ENCODE measurements at places on chromosomes 6 and 20.

GRCh38 chr6:161536224-161536630, 262.4 kb upstream of the AGPAT4 start:
- DNase-seq = no peak

- no peak for DNase-seq
Observed at GRCh38 chr6:135097172-135097571, 42.5 kb upstream of the HBS1L start.

GRCh38 chr6:113763876-113764275, 93.3 kb upstream of the MARCKS start:
- no peak for DNase-seq

DNA sequence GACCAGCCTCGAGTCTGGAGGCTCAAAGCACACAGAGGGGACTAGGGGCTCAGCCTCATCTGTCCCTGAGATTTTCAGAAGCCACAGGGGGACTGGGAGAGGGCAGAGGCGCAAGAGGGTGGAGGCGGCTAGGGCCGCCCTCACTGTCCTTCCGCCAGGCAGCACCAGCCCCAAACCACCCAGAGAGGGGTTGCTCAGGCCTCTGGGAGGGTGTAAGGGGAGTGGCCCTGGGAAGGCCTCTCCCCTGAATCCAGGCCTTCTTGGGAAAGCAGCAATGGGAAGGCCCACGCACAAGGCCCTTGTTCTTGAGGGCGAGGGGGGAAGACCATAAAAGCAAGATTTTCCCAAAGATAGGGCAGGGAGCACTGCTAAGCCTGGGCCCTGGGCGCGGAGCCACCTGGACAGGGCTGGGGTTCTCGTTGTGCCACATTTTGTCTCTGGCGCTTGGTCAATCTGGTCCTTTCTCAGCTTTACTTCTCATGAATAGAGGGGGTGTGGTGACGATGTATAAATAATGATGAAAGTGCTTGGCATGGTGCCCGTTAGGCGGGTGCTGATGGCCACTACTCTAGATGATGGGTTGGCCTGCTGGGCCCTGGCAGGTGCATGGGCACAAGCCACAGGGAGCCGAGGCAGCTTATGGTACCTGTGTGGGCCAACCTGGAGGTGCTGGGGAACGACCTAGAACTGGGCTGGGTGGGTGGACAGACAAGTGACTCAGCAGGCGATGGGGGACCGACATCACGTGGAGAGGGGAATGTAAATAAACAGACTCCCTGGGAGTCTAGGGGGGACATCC, 4.8 kb downstream of the SAMD10 start:
- DNase-seq = no peak

DNA sequence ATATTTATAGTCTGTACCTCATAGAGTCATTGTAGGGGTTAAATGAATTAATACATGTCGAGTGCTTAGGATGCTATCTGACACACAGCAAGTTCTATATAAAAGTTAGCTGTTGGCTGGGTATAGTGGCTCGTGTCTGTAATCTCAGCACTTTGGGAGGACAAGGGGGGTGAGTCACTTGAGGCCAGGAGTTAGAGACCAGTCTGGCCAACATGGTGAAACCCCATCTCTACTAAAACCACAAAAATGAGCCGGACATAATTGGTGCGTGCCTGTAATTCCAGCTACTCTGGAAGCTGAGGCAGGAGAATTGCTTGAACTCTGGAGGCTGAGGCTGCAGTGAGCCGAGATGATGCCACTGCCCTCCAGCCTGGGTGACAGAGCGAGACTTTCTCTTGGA, 222.9 kb downstream of the UBE3D start:
- DNase-seq = no peak

- peak; percentile 47 for DNase-seq
Observed at GRCh38 chr20:32894026-32894483, 35.3 kb downstream of the EFCAB8 start.

DNA sequence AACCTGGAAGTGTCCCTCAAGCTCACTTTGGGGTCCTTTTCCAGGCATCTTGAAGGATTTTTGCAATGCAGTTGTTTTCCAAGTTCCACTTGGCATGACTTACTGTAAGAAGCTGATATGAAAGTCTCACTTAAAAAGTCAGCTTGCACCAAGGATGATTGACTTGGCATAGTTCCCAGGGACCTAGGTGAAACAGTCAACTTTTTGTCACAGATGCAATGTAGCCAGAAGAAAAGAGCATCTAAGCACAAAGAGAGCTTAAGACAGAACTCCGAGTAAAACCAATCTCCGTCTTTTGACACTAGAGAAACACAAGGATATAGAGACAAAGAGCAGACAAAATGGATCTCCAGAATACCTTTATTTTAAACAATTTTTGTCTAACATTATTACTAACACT, 2.6 kb upstream of the ZSCAN12 start:
- no peak for DNase-seq

GRCh38 chr6:87832025-87832825, 130.2 kb upstream of the AKIRIN2 start:
- peak; percentile 97 for DNase-seq

DNA sequence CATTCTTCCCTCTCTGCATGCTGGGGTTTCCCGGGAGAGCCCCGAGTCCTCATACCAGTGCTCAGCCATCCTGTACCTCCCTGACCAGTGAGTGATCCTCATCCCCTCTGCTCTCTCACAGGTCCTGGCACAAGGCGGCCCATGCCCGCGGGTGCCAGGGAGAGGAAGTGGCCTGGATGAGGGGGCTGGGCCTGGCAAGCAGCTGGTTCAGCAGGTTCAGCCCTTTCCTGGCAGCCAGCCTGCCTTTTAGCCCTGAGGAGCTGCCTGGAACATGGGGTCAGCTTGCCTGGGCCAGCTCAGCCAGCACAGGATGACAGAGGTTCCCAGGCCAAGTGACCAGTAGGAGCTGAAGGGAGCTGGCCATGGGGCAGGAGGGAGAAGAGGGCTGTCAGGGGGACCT, 10.9 kb downstream of the MOCS1 start:
- no peak for DNase-seq

DNA sequence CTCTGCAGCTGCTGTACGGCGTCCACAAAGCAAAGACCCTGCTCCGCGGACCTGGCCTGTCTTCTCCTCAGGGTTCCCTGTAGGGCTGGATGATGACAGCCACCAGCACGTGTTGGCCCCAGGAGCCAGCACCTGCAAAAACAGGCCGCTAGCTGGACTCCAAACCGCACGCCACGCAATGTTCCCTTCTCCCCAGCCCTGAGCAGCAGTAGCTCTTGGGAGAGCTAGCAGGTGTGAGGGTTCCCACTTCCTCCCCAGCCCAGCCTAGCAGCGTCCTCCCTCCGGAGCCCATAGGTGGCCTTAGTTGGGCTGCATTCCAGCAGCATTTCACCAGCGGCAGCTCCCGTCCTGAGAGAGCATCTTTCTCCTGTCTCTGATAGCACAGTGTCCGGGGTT, 42.3 kb downstream of the DACT2 start:
- DNase-seq = no peak

- no peak for DNase-seq
Observed at GRCh38 chr6:147194652-147195411, 9.4 kb upstream of the STXBP5 start.

GRCh38 chr6:80287112-80287511, 180.6 kb downstream of the BCKDHB start:
- no peak for DNase-seq

GRCh38 chr6:34924831-34925625, 36.0 kb downstream of the ANKS1A start:
- DNase-seq = no peak

DNA sequence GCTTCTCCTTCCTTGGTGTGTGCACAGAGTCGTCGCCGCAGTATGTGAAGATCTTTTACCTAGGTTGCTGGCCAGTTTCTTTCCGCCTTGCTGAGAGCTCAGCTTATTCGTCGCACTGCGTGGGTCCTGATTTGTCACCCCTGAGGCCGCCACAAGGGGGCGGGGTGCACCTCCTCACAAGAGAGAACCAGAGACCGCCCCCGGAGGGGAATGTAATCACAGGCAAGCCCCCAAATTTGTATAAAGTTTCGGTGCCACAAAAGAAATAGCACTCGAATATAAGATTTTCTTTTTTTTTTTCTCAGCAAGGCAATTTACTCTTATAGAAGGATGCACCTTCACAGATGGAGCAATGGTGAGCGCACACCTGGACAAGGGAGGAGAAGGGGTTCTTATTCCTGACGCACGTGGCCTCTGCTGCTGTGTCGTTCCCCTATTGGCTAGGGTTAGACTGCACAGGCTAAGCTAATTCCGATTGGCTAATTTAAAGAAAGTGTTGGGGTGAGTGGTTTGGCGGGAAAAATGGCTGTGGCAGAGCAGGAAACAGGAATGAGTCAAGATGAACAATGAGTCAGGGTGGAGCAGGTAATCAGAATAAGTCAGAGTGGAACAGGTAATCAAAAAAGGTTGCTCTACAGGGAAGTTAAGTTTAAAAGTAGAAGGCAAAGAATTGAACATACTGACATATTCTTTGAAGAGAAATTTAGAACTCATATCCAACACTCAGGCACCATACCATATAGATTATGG, 19.5 kb downstream of the NCOA3 start:
- DNase-seq = no peak

GRCh38 chr20:41456351-41456750, 89.7 kb upstream of the EMILIN3 start:
- no peak for DNase-seq

DNA sequence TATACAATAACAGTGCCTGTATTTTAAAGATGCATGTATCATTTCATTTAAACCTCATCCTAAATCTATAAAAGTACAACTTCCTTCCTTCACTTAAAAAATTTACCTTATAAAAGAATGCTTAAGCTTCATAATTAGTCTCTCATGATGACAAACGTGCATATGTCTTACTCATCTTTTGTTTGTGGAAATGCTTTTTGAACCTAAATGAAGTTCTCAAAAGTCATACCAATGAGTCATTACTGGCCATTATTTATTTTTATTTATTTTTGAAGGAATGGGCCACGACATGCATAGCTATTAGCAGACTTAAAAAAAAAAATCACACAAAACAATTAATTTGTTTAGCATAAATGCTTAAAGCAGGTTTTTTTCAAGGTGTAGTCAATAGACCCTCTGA, 3.7 kb downstream of the TFB1M start:
- DNase-seq = no peak

DNA sequence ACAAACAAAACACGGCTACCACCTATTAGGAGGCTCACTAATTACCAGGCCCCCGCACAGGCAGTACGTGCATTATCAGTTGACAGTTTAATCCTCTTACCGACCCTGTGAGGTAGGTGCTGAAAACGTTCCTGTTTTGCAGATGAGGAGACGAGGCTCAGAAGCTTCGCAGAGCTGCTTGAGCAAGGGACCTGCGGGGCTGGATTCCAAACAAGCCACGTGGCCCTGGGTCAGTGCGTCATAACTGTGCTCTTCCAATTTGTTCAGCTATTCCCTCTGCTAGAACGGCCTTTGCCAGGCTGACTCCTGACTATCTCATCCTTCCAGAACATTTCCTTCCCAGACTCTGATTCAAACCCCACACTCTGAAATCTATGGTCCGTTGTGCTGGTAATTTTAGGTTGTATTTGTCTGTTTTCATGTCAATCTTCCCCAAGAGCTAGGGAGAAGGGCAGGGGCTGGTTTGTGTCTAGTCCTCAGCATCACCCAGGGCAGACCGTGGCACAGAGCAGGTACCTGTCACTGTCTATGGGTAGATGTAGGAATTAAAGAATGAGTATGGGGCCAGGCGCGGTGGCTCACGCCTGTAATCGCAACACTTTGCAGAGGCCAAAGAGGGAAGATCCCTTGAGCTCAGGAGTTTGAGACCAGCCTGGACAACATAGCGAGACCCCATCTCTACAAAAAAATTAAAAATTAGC, 28.8 kb upstream of the TLDC2 start:
- no peak for DNase-seq

DNA sequence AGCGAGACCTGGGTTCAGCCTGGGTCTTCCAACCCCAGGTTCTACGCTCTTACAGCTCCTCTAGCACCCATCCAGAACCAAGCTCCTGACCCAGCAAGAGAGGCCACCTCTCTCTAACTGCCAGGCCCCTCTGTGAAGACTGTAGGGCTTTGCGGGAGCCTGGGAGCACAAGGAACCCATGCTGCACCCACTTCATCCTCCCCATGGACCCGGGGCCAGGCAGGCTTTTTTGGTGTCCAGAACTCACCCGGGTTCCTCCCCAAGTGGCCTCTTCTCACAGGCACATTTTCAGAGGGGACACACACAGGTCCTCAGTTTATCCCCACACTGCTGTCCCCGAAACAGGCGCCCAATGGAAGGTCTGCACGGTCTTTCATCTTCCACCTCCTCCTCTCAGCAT, 145.9 kb downstream of the SYNDIG1 start:
- no peak for DNase-seq

DNA sequence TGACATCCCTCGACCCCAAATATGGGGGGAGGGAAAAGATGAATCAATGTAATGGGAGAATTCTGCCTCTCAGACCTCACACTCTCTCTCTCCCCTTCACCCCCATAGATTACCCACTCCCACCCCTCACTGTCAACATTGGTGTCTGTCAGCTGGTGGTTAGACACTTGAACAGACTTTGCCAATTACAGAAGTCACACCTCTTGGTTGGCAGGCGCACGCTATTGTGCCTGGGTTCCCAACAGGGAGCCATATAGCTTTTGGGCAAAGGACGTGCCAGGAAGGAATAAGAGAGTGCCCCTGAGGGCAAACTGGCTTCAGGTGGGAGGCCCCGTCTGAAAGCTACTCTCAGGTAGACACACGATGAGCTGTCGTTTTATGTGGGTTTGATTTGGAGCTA, 54.1 kb upstream of the FYN start:
- peak; percentile 98 for DNase-seq

- DNase-seq = no peak
Observed at GRCh38 chr6:108635505-108636226, 74.9 kb downstream of the FOXO3 start.

GRCh38 chr6:163706500-163707087, 292.1 kb downstream of the QKI start:
- DNase-seq = no peak

DNA sequence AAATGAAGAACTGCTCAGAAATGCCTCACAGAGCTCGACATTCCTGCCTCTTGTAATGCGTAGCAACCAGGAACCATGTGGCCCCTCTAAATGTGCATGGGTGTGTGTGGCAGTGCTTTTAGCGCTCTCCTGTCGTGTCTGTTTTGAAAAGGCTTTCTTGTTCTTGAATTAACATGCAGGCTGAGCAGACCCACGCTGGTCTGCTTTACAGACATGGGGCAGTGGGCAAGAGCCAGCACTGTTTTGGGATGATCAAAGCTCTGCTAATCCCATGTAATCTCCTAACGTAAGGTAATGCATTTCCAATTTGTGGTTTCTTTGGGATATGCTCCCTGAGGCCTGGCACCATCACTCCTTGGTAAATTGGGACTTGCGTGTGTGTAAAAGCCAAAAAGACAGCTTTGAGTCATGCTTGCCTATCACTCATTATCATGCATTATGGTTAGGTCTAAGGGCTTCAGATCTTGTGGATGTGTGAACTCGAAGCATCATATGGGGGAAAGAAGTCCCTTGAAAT, 11.8 kb downstream of the RIPOR2 start:
- DNase-seq = no peak

- no peak for DNase-seq
Observed at GRCh38 chr20:47917549-47918070, 132.3 kb upstream of the SULF2 start.

Data from NCI-H2171 treated with DMSO at 0.1 percent for 48 hours (cell line).